ENCODE measurements at places on chromosomes 3 and 15.

GRCh38 chr15:85810075-85810474 is 15.3 kb upstream of the KLHL25 start:
- no peak for DNase-seq

DNA sequence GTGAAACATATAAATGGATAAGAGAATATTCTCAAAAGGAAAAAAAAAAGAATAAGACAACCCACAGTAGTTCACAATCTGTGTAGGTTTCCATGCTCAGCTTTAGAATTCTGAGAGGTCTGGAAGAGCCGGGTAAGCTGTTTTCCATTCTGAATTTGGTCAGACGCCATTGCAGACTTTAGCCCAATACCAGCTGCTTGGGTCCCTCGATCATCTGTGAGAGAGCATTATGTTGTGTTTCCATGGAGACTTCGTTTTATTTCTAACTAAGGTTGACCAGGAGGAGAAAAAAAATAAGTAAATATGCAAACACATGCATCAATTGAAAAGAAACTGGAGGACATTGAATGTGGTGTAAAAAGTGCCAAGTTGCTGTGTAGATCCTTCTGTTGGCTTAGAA is 25.5 kb downstream of the KCNAB1 start:
- no peak for DNase-seq

DNA sequence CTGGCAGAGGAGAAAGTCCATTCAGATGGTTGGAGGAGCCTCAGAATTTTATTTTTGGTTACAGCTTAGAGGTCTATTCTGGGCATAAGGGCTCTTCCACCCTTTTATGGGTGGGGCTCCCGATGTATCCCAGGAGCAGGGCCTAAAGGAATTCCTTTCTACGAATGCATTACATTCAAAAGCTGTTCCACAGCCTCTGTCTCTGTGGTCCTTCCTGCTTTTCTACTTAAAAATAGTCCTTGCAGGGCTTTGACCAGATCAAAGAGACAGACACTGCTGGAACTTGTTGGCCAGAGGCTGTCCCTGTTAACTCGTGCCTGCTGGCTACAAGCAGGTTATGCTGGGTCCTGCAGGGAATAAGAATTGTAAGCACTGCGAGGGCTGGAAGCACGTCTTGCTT is 14.4 kb upstream of the NOX5 start:
- DNase-seq: no peak

- DNase-seq: no peak
These were observed 1028.1 kb downstream of the NTRK3 start for GRCh38 chr15:87228460-87228859.

GRCh38 chr3:120170223-120170622 is 76.0 kb upstream of the GSK3B start:
- peak; percentile 66 for DNase-seq

- DNase-seq: no peak
These were observed 38.3 kb downstream of the ETV5 start for GRCh38 chr3:186070550-186070949.

- DNase-seq: peak; percentile 94
These were observed at the start of gene KATNBL1 for GRCh38 chr15:34209421-34210282. Gene KATNBL1 (minus strand): TSS chr15:34210096. CDS start chr15:34163676, 46,420 bp downstream.

GRCh38 chr3:149000206-149000745 is 8.9 kb downstream of the GYG1 start:
- no peak for DNase-seq

DNA sequence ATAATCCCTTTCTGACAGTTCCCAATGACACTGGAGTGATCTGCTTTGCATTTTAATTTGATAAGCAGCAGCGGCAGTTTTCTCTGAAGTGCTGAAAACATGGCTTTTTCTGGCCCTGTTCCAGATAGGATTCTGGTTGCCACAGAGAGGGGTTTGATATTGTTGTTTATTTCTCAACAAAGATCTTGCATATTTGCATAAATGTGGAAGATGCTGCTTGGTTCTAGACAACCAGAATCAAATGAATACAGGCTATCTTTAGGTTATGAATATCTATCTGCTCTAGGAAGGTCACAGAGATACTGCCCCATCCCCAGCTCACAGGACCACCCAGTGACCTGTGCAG is 137.1 kb downstream of the ZNF609 start:
- no peak for DNase-seq

DNA sequence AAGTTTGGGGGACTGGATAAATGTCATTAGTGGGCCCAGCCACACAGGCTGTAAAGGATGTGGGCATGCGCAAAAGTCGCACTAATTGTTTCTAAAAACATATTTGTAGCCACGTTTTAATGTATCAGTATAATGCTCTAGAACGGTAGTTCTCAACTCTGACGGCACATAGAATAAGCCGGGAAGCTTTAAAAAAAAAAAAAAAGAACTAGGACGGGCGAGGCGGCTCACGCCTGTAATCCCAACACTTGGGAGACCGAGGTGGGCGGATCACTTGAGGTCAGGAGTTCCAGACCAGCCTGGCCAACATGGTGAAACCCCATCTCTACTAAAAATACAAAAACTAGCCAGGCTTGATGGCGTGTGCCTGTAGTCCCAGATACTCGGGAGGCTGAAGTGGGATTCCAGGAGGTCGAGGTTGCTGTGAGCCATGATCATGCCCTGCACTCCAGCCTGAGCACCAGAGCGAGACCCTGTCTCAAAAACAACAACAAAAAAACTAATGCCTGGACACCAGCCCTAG is 618 bp upstream of the MON1A start:
- no peak for DNase-seq

GRCh38 chr15:84099181-84099580 is 136.4 kb upstream of the GOLGA6L4 start:
- DNase-seq: peak; percentile 22

- DNase-seq: no peak
These were observed 477.4 kb upstream of the RASGRP1 start for GRCh38 chr15:39041979-39042495.

GRCh38 chr3:46797486-46797885 is 65.8 kb downstream of the MYL3 start:
- DNase-seq: no peak

- DNase-seq: no peak
These were observed 39.0 kb downstream of the MNS1 start for GRCh38 chr15:56425976-56426375.

GRCh38 chr3:113573728-113574127 is 41.4 kb downstream of the SIDT1 start:
- DNase-seq: no peak

GRCh38 chr3:152302521-152303021 is 33.8 kb downstream of the MBNL1 start:
- peak; percentile 95 for DNase-seq

DNA sequence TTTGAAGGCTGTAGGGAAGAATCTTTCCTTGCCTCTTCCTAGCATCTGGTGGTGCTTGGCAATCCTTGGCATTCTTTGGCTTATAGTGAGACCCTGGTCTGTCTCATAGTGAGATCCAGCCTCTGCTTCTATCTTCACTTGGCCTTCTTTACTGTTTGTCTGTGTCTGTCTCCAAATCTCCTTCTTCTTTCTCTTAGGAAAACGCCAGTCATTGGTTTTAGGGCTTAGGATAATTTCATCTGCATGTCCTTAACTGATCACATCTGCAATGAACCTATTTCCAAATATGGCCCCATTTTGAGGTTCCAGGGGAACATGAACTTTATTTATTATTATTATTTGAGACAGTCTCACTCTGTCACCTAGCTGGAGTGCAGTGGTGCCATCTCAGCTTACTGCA is 25.8 kb downstream of the KAT2B start:
- DNase-seq: no peak

DNA sequence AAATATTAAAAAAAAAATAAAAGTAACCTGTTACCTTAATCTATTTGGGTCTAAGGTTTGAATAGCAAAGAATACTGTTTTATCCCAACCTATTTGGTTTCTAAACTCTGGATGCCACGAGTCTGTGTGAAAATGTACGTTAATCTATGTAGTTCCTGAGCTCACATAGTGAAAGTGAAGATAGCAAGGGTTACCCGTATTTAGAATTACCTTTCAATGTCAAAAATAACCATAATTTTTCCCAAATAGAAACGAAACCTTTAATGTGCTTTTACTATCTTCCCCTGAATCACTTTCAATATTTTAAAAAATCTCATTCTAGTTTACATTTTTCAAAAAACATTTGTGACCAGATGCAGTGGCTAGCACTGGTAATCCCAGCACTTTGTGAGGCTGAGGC is 5.8 kb upstream of the USP50 start:
- no peak for DNase-seq

- DNase-seq: no peak
These were observed 575.8 kb downstream of the FHIT start for GRCh38 chr3:60675424-60675823.

DNA sequence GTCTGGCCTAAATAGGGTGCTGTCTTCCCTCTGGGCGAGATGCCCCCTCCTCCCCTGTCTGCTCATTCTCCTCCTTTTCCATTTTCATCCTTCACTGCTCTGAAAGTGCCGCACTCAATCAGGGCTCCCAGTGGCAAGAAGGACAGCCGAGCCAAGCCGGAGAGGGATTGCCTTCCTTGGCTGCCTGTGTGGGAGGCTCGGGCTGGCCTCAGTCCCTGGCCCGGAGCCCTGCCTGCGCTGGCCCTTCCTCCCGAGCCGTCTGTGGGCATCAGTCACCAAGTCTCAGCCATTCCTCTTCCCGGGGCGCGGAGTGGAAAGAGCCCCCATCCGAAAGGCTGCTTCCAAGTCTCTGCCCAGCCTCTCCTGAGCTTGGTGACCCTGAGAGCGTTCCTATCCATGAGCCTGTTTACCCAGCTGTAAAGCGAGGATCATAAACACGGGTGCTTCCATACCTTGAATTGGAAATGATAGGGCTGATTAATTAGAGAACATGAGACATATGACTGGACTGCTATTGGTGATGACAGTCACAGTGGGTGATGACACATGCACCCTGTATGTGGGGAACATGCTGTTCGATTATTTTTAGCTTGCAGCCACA is 59.1 kb upstream of the TLE3 start:
- peak; percentile 59 for DNase-seq

- peak; percentile 42 for DNase-seq
These were observed 2.9 kb downstream of the WNT5A start for GRCh38 chr3:55484191-55484689.

DNA sequence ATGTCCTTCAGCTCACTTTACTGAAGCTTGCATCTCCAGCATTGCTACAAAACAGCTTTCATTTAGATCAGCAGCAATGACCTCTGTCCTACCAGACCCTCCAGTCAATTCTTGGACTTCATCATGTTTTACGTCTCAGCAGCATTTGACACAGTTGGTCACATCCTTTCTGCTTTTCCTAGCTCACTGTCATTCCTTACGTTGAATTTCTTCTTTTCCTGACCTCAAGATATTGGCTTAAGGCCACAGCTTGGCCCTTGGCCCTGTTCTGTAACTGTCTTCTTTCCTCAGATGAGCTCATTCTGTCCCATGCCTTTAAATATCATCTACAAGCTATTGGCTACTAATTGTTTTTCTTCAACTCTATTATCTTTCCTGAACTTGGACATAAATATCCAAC is 576.2 kb upstream of the KCNMB2 start:
- DNase-seq: peak; percentile 21

DNA sequence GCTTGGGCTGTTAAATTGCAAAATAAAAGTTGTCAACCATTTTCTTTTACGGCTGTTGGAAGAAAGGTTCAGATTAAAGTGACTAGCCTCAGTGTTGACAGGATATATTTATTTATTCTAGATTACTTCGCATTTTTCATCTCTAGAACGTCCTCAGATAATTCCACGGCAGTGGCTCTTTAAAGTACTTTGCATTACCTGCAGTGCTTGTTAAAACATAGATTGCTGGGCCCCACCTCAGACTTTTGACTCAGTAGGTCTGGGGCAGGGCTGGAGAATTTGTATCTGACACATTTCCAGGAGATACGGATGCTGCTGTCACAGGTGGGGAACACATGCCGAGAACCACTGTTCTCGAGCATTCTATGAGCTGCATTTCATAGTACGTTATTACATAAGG is 292.7 kb downstream of the EDEM1 start:
- no peak for DNase-seq

GRCh38 chr3:112685420-112685819 is 44.5 kb upstream of the CCDC80 start:
- DNase-seq: peak; percentile 96

DNA sequence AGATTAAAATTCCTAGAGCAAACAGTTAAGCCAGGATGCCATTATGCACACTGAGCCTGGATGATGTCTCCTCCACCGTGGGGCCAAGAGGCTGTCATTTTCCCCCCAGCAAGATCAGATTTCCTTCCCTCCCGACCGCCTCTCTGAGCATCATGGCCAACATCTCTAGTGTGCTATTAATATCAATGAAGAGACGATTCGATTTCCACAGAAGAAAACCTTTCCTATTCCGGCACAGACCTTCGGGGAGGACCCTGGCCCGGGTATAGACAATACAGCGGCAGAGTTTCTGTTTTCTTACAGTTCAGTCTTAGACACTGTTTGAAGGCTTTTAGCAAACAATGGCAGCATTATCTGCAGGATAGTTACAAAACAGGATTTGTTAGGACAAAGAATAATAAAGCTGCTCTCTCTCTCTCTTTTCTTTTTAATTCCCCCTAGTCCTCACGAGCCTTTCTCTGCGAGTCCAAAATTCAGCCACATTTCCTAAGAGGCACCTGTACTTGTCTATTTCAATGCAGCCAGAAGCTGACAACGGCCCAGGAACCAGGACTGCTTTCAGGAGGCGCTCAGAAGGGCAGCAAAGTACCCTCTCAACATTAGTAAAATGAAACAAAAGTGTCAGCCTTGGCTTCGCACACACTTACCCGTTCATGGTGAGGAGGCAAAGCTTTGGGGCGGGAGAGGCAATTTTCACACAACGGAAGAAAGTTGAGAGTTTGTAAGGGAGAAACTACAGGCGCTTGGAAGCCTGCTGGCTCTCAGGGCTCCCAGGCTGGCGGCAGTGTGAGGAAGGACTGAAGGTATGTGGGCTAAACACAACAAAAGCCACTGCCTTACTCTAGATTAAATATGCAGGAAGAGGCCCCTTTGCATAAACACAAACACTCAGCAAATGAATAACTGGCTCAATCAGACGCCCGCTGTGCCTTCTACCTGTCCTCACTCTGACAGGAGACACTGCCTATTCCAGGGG is 278.0 kb downstream of the FOXP1 start:
- peak; percentile 36 for DNase-seq

GRCh38 chr3:147030274-147030673 is 376.1 kb downstream of the ZIC4 start:
- peak; percentile 42 for DNase-seq

DNA sequence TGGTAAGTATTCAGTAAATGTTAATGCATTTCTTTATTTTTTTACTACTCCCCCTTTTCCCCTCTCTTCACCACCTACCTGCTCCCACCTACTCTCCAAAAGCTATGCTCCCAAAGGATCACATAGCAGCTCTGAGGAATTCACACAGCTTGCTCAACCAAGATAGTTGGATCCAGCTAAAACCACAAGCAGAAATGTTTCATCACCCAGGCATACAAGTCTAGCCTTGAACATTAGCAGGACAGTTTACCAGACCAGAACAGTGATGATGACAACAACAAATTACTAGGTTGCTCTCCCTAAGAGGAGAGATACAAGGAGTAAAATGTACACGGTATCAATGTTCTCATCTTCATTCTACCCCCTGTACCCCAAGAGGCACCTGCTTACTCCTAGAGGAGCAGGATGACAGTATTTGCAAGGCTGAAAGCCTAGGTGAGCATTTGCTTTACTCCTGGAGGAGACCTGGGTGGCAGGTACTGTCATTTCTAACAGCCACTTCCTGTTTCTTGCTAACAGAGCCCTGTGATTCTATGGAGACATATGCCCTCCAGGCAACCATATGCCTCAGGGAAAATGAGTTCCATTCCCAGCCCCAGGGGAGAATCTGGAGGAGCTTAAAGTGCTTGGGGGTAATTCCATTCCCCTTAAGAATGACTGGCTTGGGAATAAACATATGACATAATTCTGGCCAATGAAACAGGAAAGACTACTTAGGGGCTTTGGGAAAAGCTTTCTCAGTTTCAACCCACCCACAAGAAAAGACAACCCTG is 237.5 kb downstream of the NTRK3 start:
- DNase-seq: peak; percentile 90

Data from fibroblast of skin of abdomen (primary cell).